ENCODE measurements at places on chromosomes 5 and 9.

DNA sequence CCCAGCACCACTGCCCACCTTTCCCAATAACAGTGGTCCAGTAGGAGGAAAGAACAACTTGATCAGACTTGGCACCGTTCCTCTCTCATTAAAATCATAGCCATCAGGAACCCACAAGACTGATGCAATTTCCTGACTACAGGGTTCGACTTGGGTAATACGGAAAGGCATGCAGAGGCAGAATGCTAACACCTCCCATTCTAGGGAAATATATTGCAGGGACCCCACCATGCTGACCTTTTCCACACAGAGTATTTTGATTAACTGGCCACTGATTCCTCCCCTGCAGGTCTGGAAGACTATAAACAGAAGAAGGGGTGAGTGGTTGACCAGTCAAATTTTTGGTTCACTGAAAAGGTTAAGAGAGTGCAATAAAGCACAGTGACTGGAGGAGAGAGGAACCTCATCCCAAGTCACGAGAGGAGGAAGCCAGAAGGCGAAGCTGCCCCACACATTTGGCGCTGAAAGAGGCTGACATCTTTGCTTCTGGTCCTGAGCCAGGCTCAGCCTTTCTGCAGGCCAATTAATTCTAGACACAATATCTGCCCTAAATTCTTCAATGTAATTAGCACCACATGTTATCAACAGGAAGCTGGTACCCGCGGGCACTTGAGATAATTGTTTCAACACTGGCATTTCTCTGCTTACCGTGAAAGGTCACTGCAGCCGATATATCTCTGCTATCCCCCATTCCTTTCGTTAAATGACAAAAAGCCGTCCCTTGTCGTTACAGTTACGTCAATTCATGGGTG lies 64.7 kb upstream of the SPOCK1 start:
- DNase-seq, result no peak

- DNase-seq, result no peak
These were observed 24.9 kb downstream of the RICTOR start for GRCh38 chr5:39049315-39049714.

GRCh38 chr5:101600614-101601013 lies 695.5 kb downstream of the SLCO4C1 start:
- no peak for DNase-seq

GRCh38 chr9:117763314-117763713 lies 59.1 kb downstream of the TLR4 start:
- no peak for DNase-seq

DNA sequence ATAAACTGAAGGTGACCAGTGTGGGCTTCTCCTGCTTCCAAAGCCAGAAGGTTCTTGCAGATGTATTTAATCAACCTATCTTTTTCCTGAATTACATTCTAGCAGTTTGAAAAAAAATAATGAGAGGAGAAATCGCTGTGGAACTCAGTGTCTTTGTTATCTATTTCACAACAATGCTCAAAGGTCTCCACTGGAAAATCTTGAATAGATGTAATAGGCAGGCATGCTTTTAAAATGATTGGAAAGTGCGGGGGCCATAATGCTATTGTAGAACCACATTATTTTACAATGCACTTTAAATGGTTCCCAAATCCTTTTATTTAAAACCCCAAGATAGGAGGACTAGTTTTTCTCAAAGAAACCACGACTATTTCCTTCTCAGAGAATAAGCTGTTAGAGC lies 23.3 kb downstream of the ENC1 start:
- no peak for DNase-seq

- no peak for DNase-seq
These were observed 268.2 kb downstream of the BRINP1 start for GRCh38 chr9:119101048-119101447.

- no peak for DNase-seq
These were observed 286.9 kb downstream of the ARHGEF28 start for GRCh38 chr5:73912821-73913271.

DNA sequence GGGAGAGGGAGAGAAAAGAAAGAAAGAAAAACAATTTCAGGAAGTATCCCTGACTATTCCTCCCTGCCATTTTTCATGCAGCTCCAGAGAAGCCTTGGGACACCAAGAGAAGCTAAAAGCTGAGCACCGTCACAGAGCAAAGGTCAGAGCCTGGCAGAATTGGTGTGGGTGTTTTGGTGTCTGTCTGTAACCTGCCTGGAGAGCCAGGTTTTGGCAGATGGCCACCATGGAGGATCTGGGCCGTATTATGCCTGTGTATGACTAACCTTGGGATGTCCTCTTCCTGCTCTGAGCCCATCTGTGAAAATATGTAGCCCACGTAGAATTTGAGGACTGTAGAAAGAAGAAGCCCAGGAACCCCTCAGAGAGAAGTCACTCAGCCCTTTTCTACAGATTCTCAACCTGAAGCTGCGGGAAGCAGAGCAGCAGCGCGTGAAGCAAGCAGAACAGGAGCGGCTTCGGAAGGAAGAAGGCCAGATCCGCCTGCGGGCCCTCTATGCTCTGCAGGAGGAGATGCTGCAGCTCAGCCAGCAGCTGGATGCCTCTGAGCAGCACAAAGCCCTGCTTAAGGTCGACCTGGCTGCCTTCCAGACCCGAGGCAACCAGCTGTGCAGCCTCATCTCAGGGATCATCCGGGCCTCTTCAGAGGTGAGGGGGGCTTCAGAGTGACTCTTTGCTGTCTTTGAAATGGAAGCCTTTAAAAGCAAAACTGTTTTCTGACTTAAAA lies 18.8 kb downstream of the GLE1 start:
- DNase-seq, result no peak

GRCh38 chr5:169706071-169706470 lies 69.0 kb downstream of the DOCK2 start:
- DNase-seq, result no peak

GRCh38 chr5:154756009-154756867 lies 1.1 kb downstream of the LARP1 start:
- DNase-seq, result peak; percentile 27

- no peak for DNase-seq
These were observed 1.4 kb downstream of the ERGIC1 start for GRCh38 chr5:172835290-172835993.

- DNase-seq, result no peak
These were observed 55.3 kb upstream of the RNU6ATAC start for GRCh38 chr9:134219646-134220060.

DNA sequence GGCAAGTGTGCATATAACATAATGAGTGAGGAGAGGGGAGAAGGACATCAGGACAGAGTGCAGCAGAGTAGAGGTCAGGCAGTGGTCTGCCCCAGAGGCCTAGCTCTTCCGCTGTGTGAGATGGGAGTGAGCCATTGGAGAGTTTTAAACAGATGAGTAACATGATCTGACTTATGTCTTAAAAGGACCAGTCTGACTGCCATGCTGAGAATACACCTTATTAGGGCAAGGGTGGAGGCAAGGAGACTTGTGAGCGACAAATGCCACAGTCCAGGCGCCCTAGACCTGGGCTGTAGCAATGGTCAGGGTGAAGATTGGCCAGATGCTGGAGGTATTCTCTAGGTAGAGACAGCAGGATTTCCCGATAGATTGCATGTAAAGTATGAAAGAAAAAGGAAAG lies 83.1 kb downstream of the WWC1 start:
- no peak for DNase-seq

DNA sequence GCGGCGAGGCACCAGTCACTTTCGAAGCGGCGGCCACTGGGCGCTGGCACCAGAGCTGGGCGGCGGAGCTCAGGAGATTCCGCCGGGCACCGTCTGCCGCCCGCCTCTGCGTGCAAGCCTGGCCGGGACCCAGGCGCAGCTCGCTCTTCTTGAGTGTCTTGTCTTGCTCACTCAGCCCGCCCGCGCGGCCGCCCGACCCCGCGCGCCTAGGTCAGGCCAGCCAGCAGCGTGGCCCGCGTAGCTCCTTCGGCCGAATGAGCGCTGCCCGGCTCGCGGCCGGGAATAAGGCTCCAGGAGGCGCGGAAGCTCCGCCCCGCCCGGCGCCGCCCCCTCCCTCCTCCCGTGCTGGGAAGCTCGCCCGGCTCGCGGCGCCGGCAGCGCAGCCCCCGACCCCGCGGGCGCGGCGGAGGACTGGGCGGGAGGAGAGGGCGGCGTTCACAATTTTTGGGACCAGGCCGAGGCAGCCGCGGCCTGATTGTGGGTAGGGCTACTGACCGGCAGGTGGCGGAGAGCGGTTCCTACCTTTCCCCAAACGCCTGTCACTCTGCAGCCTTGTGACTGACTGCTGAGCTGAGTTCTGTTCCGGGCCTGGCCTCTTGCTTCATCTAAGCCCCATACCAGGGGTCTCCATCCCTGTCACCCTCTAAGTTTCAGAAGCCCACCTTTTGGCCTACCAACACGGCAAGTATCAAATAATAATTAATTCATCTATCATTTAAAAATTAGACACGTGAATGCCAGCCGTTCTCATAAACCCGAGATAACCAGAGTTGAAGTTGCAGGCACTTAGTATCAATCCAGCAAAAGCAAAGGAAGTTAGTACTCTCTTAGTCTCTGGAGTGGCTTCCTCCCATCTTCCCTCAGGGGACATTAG lies at the start of gene HBEGF:
HBEGF (minus strand) TSS at position 256 of the 874 bp plus-strand sequence. CDS start 275 bp downstream, outside the sequence.
- peak; percentile 45 for DNase-seq

DNA sequence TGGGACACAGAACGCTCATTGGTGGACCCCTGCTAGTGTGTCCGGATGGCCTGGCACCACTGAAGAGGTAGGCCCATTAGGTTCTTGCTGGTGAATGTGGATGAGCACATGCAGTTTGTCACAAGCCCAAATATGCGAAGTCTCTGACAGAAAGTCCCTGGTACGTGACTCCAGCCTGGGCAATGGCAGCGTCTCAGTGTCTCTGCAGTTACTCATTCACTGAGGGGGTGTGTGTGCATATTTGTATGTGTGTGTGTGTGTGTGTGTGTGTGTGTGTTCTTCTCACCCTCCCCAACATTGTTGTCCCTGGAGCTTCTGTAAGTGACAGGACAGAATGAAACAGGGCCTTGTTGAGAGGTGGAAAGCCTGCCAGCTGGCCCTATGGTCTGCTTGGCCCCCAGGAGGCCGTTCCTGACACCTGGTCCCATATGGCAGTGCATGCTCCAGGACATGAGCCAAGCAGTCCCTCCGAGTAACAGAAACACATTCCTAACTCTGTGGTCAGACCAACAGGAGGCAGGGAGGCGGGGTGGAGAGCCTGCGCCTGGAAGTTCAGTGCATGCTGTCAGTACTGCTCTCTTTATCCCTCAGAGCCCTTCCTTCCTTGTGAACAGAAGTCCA lies 169.9 kb downstream of the SLC28A3 start:
- no peak for DNase-seq

GRCh38 chr9:136969774-136970173 lies 7.5 kb upstream of the PTGDS start:
- DNase-seq, result no peak

- no peak for DNase-seq
These were observed 2.9 kb upstream of the C7 start for GRCh38 chr5:40906351-40906751.

DNA sequence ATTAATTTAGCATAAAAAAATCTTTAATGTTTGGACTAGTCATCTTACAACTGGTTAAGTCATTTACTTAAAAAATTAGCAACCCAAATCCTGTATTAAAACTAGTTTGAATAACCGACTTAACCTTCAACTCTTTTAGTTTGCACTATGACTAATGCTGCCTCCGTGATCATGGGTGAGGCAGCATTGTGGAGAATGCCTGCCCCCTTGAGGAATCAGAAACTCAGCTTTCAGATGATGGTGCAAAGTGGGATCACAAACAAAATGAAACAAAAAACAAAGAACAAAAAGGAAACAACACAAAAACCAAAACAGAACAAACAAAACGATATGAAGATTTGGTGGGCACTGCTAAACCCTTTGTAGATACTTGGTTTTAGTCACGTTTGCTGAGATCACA lies 127.0 kb upstream of the PALM2AKAP2 start:
- no peak for DNase-seq

DNA sequence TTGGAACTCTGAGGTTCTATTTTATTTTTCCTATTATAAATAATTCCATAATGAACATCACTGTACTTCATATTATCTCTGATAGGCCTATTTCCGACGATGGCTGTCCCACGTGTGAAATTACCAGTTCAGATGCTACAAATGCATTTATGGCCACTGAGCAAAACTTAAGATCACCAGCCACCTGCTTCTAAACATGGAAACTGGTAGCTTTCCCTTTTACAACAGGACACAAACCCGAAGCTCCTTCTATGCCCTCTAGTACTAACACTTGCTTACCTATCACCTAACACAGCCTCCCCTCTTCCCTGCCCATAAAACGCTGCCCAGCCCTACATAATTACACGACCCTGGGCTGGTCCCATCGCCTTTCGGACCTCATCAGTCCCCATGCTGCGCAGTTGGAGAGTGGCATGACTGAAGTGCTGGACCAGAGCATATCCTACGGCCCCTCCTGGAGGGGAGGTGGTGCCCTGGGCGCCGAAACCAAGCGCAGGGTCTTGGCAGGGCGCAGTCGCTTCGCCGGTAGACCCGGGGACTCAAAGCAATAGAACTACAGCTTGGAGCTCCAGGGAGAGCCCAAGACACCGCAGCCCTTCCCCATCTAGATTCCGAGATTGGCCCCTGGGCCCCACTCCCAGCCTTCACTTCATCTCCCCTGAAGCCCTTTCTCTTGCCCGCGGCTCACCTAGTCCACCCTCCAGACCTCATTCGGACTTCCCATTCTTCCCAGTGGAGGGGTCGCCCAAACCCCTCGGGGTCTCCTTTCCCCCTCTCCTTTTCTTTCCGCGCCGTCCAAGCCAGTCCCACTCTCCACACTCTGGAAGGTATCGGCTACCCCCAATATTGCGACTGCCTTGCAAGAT lies 1.0 kb upstream of the SAP30L start:
- DNase-seq, result no peak

DNA sequence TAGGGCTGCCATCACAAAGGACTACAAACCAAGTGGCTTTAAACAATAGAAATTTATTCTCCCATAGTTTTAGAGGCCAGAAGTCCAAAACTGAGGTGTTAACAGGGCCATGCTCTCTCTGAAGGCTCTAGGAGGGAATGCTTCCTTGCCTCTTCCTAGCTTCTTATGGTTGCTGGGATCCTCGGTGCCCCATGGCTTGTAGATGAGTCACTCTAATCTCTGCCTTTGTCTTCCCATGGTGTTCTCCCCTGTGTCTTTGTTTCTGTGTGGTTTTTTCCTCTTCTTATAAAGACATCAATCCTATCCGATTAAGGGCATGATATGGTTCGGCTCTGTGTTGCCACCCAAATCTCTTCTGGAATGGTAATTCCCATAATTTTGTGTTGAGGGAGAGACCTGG lies 178.8 kb upstream of the NREP start:
- DNase-seq, result no peak

- no peak for DNase-seq
These were observed 1672.1 kb upstream of the C9orf72 start for GRCh38 chr9:29245351-29245750.

- no peak for DNase-seq
These were observed 160.3 kb downstream of the HSD17B3 start for GRCh38 chr9:96141666-96142065.

GRCh38 chr5:64767959-64768357 lies 533 bp downstream of the SREK1IP1 start:
- DNase-seq, result no peak

DNA sequence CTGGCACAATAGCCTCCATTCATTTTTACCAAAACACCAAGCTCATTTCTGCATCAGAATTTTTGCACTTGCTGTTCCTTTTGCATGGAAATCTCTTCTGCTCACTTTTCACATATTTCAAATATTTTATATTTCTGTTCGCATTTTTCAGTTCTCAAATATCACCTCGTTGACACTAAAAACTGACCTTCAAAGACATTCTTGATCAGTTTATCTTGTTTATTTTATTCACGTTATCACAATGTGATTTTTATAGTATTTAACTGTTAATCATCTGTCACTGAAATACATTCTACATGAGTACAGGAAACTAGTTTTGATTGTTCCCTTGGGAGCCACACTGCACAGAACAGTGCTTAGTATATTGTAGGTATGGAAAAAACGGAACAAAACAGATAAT lies 29.6 kb downstream of the CDH10 start:
- no peak for DNase-seq

GRCh38 chr5:36436306-36436705 lies 134.6 kb upstream of the RANBP3L start:
- DNase-seq, result no peak

Measured in stimulated activated CD4-positive, alpha-beta T cell treated with anti-CD3 and anti-CD28 coated beads, Interleukin-4, amount 100 ng/mL, for 48 hours (primary cell).